ENCODE measurements at places on chromosomes 7 and 10.
A peak's percentile ranks its signal among the peaks of the same experiment; 100 is the strongest.

GRCh38 chr10:113965077-113965476, 78.6 kb upstream of the ADRB1 start:
- no peak for DNase-seq

DNA sequence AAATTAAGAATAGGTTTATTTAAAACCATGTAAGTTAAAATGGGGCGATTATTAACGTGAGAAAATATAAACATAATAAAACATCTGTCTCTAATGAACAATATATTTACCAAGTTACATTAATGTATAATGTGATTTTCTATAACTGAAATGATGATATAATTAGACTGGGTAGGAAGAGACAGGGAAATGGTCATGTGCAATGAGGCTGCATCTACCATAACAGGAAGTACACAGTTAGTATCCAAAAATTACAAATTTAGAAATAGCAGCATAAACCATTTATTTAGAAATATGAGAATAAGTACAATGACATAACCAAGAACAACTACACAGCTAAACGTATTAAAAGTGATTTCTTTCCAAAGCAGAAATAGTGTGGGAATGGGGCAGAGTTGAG, 25.8 kb upstream of the BET1 start:
- DNase-seq = no peak

- no peak for DNase-seq
Measured at GRCh38 chr7:157412491-157413180, 75.8 kb downstream of the DNAJB6 start.

GRCh38 chr10:10826125-10826524, 191.5 kb upstream of the CELF2 start:
- peak; percentile 71 for DNase-seq

DNA sequence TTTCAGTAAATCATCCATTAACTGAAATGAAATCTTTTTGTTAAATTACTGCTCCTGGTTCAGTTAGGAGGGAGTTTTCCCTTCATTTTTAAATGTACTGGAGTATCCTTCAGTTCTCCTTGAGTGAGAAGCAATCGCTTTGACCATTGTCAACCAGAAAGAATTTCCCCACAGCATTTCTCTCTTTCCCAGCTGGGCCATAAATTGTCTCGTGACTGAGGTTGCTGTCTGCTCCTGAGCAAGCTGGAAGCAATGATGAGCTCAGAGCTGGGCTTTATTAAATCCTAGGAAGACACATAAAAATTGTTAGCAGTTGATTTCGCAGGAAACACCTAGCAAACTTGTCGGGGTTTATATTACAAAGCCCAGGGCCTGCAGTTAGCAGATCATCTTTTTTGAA, 102.0 kb upstream of the INSYN2A start:
- peak; percentile 65 for DNase-seq

DNA sequence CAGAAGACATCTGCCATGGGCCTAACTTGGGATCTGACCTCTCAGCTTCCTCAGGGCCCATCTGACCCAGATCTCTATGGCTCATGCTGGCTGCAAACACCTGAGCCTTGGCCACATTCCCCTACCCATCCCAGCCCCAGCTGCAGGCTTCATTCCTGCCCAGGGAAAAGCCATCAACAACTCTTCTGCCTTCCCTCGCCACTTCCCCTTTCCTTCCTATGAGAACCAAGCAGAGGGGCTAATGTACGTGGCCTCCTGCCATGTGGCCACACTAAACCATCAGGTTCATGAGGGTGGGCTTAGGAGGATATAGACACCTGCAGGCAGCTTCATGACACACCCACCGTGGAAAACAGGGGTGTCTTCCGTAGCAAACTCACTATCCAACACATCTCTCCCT, 312.2 kb downstream of the GALNT17 start:
- no peak for DNase-seq
